Cerebellar nuclear complex (tissue), 1 donor: ENCODE measurements at places on chromosomes 13 and 19.

GRCh38 chr13:25980255-25980654 is 71.6 kb downstream of the SHISA2 start:
- DNase-seq, result no peak

- no peak for DNase-seq
Observed at GRCh38 chr13:76223565-76223964, 587.4 kb downstream of the LMO7 start.

DNA sequence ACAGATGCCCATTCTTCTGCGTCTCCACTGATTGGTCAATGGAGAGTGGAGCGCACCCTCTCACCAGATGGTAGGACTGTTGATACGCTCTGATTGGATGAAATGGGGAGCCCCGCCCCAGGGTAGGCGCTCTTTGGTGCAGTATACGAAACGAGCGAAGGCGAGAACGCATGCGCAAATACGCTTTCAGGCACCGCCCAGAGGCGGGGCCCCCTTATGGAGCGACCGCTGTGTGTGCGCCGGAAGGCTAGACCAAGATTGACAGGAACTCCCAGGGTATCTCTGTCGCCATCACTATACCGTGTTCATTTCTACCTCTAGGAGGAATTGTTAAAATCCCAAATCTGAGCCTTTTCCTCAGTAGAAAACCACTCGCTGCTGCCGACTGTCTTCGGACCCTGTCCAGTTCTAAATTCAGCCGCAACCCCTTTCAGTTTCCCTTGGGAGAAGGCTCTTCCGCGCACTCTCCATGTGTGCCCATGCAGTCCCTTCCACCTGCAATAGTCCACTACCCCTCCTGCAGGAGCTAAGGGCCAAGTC is 720 bp upstream of the HNRNPL start:
- DNase-seq, result no peak

DNA sequence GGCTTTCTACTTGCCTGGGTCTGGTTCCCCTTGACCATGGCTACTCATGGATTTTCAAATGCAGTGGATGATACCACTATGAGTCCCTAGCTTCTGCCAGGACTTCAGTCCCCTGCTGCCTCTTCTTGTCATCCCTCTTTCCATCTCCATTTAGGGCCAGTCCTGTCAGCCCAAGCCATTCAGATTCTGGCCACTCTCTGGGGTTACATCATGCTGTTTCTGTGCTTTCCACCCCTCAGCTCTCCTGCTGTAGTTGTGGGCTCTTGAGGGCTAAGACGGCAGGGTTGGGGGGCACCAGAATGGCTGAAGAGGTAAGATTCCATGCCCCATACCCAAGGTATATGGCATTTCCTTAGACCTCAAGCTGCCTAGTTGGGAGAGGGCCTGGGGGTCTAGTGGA is 13.2 kb upstream of the ZNF492 start:
- DNase-seq, result no peak

GRCh38 chr19:38360839-38361631 is 13.3 kb upstream of the PSMD8 start:
- no peak for DNase-seq

DNA sequence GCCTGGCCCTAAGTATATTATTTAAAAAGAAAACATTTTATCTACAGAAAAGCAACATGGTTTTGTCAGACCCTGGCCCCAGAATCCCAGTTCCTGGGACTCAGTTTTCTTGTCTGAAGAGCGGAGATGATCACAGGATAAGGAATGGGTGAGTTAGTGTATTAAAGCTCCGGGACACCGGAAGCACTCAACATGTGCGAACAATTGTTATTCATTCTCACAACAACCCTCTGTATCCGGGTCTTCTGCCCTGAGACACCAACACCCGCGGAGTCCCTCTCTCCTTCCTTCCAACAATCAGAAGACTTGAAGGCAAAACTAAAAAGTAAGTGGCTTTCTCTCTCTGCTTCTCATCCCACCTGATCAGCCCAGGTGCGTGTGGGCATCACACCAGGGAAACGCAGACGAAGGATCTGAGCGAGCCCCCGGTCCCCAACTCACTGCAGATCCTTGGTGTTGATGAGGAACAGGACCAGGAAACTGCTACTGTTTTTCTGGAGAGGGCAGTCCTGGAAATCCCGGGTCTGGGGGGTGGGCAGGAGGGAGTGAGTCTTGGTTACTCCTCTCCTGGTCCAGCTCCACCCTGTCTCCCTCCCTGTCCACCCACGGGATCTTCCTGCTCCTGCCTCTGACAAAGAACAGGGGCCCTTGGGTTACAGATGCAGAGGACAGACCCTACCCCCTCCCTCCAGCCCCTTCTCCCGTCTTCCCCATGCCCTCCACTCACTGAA is 2.0 kb downstream of the GPR108 start:
- DNase-seq, result no peak

DNA sequence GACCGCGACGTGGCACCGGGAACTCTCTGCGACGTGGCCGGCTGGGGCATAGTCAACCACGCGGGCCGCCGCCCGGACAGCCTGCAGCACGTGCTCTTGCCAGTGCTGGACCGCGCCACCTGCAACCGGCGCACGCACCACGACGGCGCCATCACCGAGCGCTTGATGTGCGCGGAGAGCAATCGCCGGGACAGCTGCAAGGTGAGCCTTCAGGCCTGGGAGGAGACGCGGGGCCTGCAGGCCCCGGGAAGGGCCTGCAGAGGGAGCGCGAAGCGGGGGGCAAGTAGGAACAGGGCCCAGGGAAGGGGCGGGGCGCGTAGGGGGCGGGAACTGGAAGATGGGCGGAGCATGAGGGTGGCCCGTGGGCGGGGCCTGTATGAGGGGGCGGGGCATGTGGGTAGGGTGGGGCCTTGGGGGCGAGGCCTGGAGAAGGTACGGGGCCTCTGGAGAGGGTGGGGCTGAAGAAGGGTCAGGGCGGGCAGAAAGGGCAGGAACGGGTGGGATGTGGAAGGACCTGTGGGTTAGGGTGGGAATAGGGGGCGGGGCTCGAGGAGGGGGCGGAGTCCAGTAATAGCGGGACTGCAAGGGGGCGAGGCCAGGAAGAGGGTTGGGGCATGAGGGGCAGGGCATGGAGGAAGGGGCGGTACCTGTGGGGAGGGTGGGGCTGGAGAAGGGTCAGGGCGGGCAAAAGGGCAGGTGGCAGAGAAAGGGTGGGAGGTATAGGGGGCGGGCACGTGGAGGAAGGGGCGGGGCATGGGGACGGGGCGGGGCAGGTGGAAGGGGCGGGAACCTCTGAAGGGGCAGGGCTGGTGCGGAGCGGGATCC is 2.5 kb downstream of the CFD start:
- no peak for DNase-seq

- no peak for DNase-seq
Observed at GRCh38 chr19:42601811-42602443, 7.2 kb upstream of the CEACAM8 start.
